Head of caudate nucleus (tissue), 42 donors: ENCODE measurements at places on chromosomes 7 and 10.

GRCh38 chr7:88306590-88307048 lies at the start of gene STEAP4:
TSS of gene STEAP4 (minus strand) at chr7:88306894. CDS start at chr7:88284269, 22,625 bp downstream.
- DNase-seq: peak; percentile 31

DNA sequence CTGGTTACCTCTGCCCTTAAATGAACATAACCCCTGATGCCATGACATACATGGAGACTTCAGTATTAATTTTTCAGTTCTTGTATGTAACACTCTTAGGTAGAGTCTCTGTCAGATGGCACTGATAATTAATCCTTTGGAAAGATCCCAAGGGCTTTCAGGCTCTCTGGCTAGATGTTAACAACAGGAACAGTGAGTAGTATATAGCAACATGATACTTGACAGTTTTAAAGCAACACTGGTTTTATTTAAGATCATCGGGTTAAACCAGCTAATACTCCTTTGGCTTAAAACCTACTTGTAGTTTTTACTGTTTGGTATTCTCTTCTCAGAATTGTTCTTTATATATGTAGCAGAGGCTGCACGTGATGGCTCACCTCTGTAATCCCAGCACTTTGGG lies 27.3 kb downstream of the AHCYL2 start:
- no peak for DNase-seq

GRCh38 chr7:66627881-66628360 lies 760 bp upstream of the KCTD7 start:
- no peak for DNase-seq

GRCh38 chr10:34145715-34146114 lies 669.4 kb downstream of the PARD3 start:
- no peak for DNase-seq

DNA sequence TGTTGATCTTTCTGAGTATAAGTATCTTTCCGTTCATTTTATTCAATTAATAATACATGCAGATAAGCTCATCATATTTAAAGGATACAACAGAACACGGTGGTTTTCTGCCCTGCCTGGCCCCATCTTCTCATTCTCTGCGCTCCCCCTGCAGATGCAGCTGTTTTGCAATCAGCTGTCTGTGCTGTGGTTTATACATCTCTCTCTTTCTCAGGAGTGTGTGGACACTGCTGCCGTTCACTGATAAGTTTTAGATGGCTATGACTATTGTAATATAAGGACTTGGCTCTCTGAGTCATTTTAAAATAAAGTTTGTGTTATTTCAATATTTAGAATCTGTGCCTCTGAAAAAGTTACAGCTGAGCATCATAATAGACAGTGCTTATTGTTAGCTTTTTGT lies 54.5 kb downstream of the CUL1 start:
- no peak for DNase-seq

DNA sequence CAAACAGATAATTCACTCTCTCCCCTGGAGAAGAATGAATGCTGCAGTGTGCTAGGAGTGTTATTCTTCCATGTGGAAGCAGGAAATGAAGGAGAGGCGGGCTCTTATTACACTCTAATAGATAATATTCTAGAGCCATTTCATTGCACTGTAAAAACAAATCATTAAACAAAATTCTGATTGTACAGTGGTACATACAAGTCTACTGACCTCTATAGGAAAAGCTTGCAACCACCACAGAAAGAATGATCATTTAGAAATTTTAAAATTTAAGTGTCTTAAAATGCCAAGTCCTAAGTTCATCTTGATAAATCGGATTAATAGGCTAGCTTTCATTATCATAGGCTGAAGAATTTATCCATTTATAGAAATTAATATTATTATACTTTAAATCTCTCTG lies 960.3 kb upstream of the LRRN3 start:
- DNase-seq: no peak

DNA sequence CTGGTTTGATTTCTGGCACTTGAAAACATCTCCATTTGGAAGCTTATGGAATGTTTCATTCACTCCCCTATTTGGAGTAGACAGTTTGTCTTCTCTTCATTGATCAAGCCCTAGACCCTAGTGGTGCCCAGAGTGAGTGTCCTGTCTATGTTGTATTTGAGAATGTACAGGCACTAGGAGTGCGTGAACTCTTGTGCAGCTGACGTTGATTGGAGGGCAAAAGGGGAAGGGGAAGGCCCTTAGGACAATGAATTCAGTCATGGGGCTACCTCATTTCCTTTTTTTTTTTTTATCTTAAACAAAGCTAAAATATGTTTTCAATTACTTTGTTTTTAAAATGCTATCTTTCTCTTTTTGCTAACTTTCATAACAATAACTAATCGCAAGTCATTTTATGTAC lies 66.5 kb downstream of the ADD3 start:
- DNase-seq: no peak

DNA sequence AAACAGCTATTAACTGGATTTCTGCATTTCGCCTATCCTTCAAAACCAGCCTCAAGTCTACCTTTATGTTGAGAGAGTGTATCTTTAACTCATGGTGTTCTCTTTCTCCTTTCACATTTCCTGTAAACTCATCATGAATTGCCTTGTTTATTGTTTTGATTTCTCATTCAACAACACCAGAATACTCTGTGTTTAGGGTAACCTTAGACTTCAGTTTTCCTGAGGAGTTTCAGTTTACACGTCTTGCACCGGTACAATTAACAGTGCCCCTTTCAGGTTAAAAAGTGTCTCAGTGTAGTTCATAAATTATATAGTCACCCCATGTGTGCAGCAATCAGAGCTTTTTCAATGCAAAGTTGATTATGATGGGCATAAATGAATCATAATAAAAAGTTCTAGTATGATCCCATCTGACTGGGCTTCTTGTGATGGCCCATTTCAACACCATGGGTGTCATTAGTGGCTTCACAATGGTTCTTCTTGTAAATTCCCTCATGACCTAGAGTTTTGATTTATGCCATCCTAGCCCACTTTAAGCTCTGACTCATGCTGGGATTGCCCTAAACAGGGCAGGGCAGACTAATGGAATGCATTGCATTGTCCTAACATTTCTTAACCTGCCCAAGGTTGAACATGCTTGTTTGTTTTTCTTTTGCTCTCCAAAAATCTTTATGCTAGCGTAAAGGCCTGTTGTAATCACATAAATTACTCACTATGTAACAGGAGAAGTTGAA lies 22.0 kb downstream of the ITGB8 start:
- DNase-seq: no peak

DNA sequence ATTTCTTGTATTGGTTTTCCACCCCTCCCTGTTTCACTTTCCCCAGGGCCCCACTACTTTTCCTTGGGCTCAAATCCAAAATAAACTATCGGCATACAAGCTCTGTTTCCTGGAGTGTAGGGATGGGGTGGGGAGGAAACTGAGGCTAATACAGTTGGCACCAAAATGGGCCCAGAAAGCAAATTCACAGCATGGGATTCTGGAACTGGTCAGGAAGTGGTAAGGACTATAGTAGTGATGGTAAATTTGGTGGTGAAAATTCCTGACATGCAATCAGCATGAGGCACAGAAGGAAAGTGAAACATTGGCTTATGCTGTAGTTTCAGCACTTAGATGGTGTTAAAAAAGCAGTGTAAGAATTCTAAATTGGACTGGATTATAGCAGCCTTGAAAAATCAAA lies 8.7 kb upstream of the SAMD9L start:
- no peak for DNase-seq

- no peak for DNase-seq
These were observed 7.9 kb upstream of the SAR1A start for GRCh38 chr10:70178139-70178725.

DNA sequence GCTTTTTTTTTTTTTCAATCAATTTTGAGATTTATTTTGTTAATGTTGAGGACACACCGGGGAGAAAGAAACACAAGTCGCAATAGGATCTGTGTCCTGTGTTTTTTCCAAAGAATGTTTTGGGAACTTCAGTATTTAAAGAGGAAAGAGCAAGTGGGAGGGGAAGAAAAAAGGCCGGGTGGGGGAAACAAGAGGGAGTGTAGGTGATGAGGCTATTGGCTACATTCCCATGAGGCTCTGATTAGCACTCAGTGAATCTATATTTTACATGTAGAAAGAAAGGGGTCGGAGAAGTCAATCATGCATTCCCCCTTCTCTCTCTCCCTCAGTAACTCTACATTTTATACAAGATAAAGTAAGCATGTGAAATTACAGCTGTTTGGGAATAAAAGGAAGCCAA lies 4.1 kb downstream of the ZNF680 start:
- DNase-seq: no peak

GRCh38 chr10:60901561-60902235 lies 42.3 kb downstream of the RHOBTB1 start:
- peak; percentile 57 for DNase-seq

DNA sequence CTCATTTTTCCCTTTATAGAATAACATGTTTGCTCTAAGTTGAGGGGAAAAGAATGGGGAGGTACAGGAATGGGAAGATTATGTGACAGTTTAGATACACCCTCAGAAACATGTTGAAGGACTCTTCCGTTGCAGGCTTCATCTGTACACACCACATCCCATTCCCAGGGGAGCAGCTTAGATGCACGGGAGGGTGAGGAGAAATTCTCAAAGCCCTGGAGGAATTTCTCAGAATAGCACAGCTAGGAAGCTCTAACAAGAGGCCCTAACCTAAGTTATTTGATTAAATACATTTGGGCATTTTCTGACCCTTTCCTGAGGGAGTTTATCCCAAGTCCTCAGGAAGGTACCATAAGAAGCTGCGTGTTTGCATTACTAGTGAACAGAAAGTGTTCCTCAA lies 660.2 kb upstream of the IGFBP3 start:
- DNase-seq: no peak

DNA sequence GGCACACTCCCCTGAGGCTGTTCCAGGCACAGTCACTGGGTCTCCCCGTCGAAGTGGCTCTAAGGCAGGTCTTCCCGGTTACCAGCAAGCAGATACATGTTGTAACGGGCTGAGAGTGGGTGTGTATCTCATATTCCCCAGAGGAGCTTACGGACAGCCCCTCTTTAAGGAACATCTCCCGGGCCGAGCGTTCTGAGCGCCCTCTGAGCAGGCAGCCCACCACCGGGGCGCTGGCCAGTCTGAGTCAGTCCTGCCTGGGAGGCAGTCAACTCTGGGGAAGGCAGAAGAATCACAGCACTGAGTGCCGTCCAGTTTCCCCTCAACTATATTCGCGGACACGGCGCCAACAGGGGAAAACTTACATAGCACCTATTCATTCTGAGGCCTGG lies 117.4 kb downstream of the LHPP start:
- DNase-seq: no peak

- no peak for DNase-seq
These were observed 54.8 kb upstream of the AGBL3 start for GRCh38 chr7:134931487-134931886.

- DNase-seq: no peak
These were observed 6.1 kb upstream of the MEOX2 start for GRCh38 chr7:15692501-15693020.

DNA sequence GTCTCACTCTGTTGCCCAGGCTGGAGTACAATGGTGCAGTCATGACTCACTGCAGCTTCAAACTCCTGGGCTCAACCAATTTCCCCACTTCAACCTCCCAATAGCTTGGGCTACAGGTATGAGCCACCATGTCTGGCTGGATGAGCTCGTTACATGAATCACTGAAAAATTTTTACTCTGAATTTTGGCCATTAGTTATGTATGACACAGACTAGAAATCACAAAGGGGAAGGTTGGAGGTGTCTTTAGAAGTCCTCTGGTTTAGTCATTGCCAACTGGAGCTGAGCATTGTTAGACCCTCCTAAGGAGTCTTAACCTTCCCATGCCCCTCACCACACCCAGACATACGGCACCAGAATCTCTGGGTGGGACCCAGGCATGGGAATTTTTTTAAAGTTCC lies 34.7 kb downstream of the SVIL start:
- no peak for DNase-seq

- DNase-seq: no peak
These were observed 35.4 kb downstream of the MALSU1 start for GRCh38 chr7:23334482-23335056.

- DNase-seq: no peak
These were observed 81.2 kb downstream of the CTBP2 start for GRCh38 chr10:125079091-125079600.

GRCh38 chr10:103044942-103045489 lies 126.9 kb downstream of the CNNM2 start:
- no peak for DNase-seq

GRCh38 chr10:51748959-51749358 lies 49.6 kb upstream of the CSTF2T start:
- no peak for DNase-seq

DNA sequence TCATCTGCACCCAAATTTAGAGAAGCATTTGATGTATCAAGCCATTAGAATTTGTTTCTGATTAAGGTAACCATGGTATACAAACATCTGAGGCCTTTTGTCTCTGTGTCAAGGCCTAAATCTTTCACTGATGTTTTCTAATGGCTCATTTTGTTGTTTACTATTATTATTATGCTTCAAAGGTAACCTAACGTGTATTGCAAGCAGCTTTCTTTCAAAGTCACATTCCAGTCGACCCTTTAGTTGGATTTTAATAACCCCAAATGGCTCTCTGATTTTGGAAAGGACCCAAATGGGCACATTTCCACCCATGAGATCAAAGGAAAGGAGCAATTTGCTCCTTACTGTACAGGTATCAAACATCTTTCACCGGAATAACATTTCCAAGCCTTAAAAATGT lies 46.7 kb upstream of the WNT16 start:
- no peak for DNase-seq
